ENCODE measurements at places on chromosomes 12 and 14.
A peak's percentile ranks its signal among the peaks of the same experiment; 100 is the strongest.

DNA sequence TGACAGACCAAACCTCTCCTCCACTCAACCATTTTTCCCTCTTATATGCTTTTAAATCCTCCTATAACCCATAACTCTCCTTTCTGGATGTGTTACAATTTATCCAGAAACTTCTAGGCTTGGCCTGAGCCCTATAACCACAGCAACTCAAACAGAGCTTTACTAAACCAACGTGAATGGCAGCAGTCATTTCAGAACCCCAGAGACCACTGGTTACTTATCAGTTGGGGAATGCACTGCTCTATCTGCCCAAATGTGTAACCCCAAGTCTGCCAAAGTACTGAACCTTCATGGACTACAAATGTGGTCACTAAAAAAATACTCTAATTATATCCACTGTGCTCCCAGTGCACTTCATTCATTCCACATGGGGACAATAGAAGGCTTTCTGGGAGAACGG lies 42.0 kb downstream of the NAA25 start:
- no peak for DNase-seq

DNA sequence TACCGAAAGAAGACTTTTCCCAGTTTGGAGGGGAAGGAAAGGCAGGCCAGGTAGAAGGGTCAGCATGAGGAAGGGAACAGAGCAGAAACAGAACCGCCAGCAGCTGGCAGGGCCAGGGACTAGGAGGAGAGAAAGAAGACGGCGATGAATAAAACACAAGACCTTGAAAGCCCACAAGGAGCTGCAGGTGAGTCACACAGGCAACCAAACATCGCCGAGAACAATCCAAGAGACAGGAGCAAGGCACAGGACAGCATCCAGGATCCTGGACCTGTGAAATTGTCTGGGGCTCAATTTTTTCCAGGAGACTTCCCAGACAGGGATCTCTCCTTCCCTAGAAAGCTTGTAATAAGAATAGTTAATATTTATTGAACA lies 47.3 kb downstream of the NUAK1 start:
- DNase-seq: no peak

GRCh38 chr12:97716356-97716755 lies 253.8 kb downstream of the RMST start:
- peak; percentile 1 for DNase-seq

DNA sequence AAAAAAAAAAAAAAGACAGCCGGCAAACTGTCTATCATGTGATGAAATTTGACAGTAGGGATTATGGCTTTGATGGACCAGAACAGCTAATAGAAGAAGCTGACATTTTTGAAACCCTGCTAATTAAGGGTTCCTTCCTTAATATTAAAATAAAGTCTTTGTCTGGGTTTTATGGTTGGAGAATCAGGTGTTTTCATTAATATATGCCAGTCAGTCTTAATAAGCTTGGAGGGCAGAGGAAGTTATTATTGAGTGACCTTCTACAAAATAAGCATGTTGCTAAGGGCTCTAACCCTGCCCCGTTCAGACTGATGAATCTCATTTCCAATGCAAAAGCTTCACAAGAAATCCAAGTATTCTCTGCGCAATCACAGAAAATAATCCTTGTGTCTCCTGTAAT lies 289.8 kb downstream of the EGLN3 start:
- no peak for DNase-seq

GRCh38 chr12:125772403-125772802 lies 707.2 kb downstream of the AACS start:
- no peak for DNase-seq

- no peak for DNase-seq
Observed at GRCh38 chr14:55546212-55546874, 33.7 kb upstream of the KTN1 start.

- peak; percentile 10 for DNase-seq
Observed at GRCh38 chr14:94823556-94824341, 53.8 kb upstream of the GSC start.

All from SHP77 (cell line).